ENCODE measurements at places on chromosomes 5 and 9.

DNA sequence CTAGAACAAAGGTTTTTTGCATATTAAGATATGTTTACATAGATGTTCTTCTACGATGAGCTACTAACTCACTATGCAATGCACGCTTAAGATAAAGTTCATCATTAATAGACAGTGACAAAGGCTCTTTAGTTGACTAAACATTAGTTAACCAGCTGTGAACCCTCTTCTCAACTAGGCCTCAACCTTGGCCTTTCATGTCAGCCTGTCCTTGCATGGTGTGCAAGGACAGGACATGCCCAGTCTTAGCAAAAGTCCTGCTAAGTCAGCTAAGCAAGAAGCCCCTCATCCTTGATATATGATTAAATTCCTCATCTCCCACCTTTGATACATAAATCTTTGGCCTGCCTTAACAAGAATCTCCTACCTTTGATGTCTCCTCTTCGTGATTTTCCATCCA lies 50.9 kb downstream of the PLPP1 start:
- DNase-seq = no peak

- no peak for DNase-seq
Measured at GRCh38 chr5:91076138-91076537, 307.0 kb downstream of the ARRDC3 start.

- DNase-seq = no peak
Measured at GRCh38 chr5:3658929-3659328, 63.3 kb downstream of the IRX1 start.

GRCh38 chr5:169153405-169153804 lies 147.5 kb downstream of the SLIT3 start:
- DNase-seq = no peak

- no peak for DNase-seq
Measured at GRCh38 chr5:108311682-108312081, 70.2 kb downstream of the FBXL17 start.

DNA sequence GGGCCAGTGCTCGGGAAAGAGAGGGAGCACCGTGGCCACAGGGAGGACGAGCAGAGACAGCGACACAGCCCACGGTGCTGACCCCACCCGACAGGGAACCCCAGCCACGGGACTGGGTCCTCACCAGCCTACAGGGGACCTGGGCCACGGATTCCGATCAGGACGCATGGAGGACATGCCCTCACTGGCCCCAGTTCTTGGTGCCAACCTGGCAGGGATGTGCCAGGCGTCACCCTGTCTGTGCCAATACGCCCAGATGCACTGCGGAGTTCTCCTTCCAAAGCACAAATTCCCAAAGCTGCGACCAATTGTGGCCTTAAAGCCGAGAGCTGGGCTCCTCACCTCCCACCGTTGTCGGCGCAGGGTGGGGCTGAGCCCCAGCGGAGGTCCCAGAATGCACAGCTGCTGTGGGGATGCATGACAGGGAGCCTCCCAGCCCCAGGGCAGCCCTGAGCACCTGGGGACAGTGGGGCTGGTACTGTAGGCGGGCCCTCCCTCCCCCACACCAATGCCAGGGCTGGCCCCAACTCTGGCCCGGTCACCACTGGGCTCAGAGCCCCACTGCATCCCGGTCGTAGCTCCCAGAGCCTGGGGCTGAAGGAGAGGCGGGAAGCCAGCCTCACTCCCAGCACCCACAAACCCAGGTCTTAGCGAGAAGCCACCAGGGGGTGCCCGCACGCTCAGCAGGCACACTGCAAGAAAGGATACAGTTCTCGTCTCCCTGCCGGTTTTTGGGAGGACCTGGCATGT lies 44.2 kb downstream of the NKD2 start:
- no peak for DNase-seq

- DNase-seq = peak; percentile 82
Measured at GRCh38 chr9:132169672-132170392, 8.0 kb downstream of the NTNG2 start.

GRCh38 chr5:138264183-138264582 lies 10.2 kb downstream of the GFRA3 start:
- no peak for DNase-seq

- DNase-seq = no peak
Measured at GRCh38 chr5:6757414-6757969, 44.3 kb downstream of the TENT4A start.
